Type B pancreatic cell (in vitro differentiated cells): ENCODE measurements at places on chromosomes 4 and X.

GRCh38 chr4:82818664-82819662, 20.4 kb upstream of the SCD5 start:
- DNase-seq, result no peak

DNA sequence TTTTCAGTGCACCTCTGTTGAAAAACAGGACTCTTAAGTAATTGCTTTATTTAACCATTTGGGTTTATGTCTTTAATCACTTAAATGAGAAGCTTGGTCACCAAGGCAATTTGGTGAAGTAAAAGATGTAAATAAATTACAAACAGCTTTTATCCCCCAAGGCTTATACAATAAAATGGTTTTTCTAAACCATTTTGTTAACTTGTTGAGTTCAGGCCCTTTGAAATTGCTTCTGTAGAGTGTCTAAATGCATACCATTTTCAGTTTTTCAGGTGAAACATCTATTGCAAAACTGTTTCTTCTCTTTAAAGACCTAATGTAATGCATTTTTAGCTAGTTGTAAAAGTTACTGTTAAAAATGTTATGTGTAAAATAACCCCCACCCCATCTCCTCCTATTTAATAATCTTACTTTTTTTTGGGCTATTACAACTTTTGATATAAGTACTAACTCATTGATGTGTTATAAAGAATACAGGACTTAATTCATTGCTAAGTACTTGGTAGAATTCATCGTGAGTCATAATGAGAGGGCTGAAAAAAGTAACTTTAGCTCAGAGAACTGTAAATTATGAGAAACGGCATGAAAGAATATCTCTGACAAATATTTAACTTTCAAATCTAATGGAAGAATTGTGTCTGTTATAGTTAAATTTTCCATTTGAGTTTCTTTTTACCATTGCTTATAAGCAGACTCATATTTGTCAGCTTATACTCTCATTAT, 4.5 kb downstream of the RAPGEF2 start:
- DNase-seq, result no peak

GRCh38 chr4:47662975-47663374, 174.9 kb downstream of the CORIN start:
- DNase-seq, result no peak

DNA sequence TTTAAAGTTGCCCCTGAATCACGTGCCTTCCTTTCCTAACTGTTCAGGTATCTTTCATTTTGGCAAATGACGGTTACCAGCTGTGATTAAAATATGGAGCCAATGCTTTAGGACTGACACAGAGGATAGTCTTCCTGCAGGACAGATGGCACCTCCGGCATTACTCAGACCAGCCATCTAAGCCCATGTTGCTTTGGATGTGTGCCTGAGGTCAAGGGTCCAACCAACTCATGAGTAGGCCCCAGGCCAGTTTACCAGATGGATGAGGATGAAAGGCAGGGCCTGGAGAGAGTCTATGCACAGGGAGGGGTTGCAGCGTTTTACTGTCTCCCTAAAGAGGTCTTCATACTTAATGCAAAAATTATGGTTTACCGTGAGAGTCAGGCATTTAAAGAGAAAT, 174.0 kb upstream of the GATB start:
- no peak for DNase-seq

DNA sequence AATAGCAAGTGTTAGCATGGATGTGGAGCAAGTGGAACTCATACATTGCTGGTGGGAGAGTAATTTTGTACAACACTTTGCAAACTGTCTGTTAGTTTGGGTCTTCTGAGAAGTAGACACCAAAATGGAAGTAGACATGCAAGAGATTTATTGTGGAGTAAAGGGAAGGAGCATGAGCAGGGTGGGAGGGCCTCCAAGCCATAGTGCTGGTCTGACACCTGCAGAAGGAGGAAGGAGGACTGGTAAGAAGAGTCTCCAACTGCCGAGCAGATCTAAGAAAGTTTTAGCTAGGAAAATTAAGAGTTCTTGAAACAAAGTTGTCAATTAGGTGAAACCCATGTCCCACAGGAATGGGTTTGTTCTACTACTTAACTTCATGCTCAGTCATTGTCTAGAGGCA, 64.0 kb upstream of the DDIT4L start:
- DNase-seq, result no peak

GRCh38 chrX:23901805-23902204, 5.9 kb downstream of the APOO start:
- DNase-seq, result no peak

DNA sequence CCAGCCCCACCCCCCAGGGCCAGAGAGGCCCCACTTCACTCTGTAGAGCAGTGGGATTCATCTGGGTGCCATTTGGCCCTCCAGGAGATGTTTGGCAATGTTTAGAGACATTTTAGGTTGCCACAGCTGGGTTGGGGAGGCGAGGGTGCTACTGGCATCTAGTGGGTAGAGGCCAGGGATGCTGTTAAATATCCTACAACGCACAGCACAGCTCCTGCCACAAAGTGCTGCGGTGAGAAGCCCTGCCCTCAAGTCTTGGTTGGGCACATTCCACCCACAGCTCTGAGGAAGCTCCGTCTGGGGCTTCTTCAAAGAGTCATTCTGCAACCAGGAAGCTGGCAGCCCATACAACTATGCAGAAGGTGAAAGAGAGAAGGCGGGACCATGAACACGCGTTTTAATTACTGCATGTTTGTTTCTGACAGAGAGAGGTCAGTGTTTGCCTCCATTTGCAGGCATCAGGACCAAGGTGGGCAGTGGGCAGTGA, 48.1 kb upstream of the FAM9C start:
- no peak for DNase-seq

- no peak for DNase-seq
Measured at GRCh38 chrX:134528960-134529359, 69.0 kb downstream of the HPRT1 start.

DNA sequence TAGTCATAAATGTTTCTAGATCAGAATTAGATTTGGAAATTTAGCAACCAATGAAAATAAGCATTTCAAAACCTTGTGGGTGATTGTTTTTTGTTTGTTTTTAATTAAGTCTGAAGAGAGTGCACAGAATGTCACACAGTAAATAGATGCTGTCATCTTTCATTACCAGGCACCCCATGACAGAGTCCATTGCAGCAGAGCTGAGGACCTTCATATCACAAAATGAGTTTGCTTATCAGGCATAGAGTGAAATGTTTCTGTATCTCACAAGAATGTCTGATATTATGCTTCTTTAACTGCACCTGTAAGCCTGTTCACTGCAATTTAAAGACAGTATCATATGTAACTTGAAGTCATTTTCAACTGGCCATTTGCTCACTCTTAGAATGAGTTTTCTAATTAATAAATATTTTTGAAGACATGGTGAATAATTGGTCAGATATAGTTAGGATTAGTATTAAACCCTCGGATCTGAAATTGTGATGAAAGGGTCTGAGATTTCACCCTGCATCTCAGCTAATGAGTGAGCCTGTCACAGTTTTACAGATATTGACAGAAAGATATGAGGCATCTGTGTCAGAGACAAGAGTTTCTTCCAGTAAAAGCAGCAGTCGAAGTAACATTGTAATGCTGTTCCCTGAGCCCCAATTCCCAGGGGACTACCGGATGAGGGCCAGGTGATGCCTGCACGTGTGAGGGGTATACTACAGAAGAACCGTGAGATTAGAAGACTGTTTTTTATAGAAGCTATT, 416.4 kb downstream of the CCSER1 start:
- no peak for DNase-seq

GRCh38 chr4:19823781-19824180, 427.9 kb upstream of the SLIT2 start:
- DNase-seq, result no peak

GRCh38 chr4:26056406-26056805, 142.4 kb downstream of the SMIM20 start:
- DNase-seq, result no peak

DNA sequence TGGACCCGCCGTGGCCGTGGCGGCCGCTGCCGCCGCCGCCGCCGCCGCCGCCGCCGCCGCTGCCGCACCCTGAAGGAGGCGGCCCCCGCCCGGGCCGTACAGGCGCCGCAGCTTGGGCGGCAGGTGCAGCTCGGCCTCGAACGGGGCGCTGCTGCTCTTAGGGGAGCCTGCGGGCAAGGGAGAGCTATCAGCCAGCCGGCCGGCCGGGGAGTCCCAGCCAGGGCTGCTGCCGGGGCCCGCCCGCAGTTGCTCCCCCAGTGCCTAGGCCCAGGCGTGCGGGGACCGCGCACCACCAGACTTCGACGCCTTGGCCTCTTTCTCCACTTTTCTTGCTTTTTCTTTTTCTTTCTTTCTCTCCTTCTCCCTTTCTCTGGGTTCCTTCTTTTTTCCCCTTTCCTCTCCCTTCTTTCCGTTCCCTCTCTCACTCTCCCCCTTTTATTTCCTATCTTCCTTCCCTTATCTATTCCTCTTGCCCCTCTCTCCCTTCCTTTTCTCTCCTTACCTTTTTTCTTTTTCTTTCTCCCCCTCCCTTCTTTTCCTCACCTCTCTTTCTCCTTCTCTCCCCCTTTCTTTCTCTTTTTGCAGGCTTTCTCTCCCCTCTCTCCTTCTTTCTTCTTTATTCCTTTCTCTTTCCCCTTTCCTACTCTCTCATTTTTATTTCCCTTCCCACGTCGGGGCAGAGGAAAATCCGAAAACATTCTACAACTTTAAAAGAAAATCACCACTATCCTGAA, 2.0 kb downstream of the ARX start:
- no peak for DNase-seq

- DNase-seq, result no peak
Measured at GRCh38 chrX:45710081-45710801, 509.6 kb upstream of the DIPK2B start.

DNA sequence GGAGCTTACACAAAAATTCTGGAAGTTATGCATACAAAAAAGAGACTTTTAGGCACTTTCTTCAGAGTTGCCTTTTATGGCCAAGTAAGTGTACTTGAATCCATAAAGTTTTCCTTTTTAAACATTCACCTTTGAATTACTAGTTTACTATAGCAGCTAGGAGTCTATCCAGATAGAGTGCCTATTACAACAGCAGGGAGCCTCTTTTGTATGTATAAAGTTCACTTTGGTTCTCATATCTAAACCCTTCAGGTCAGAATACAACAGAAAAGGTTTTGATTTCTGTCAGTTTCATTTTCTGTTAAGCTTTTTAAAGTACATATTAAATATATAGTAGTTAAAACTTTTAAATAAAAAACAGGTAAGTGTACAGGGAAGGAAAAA, 51.4 kb upstream of the IL13RA1 start:
- DNase-seq, result no peak

- no peak for DNase-seq
Measured at GRCh38 chr4:3788366-3788660, 22.1 kb downstream of the ADRA2C start.

- no peak for DNase-seq
Measured at GRCh38 chr4:182684796-182685195, 232.4 kb downstream of the DCTD start.

DNA sequence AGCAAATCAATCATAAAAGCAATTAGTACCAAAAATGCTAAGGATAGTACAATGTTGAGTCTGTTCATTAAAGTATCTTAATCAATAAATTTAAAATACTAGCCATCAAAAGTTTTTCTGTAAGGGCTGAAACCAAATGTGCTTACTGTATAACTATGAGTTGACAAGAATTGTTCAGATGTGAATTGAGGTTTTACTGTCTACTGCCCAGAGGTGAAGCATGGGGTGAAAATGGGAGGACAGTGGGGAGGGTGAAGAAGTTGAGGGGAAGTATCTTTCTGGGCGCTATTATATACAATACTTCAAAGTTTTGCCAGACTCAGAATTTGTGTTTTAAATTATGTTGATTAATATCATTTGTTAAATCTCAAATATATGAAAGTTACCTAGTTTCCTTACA, 4.1 kb upstream of the PPBP start:
- no peak for DNase-seq

DNA sequence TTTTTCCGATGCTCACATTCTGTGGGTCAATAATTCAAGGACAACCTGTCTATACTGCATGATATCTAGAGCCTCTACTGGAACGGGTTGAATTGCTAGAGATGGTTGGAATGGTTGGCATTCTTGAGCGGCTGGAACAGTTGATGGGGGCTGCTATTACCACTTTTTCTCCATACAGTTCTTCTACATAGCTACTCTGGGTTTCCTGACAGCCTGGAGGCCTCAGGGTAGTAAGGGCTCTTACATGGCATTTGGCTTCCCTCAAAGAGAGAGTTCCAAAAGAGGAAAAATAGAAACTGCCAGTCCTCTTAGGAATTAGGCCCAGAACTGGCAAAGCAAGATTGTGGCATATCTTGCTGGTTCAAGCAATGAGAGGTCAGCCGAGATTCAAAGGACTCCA, 53.1 kb downstream of the NAA11 start:
- DNase-seq, result no peak

GRCh38 chr4:45778514-45778913, 345.3 kb downstream of the GABRG1 start:
- DNase-seq, result no peak

DNA sequence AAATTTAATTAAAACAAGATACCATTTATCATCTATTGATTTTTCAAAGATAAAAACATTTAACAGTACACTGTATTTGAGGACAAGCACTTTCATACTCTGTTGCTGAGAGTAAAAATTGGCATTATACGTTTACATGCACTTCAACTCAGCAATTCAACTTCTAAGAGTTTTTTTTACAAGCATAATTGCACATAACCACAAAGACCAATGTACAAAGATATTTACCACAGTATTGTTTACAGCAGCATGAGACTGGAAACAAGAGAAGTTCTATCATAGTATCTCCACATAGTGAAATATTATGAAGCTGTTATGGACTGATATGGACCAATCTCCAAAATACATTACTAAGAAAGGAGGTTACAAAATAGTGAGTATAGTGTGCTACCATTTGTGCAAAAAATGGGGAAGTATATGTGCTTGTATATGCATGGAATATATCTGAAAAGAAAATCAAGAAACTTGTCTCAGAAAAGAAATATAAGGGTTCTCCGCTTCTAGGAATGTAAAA, 10.9 kb downstream of the GAB3 start:
- no peak for DNase-seq

DNA sequence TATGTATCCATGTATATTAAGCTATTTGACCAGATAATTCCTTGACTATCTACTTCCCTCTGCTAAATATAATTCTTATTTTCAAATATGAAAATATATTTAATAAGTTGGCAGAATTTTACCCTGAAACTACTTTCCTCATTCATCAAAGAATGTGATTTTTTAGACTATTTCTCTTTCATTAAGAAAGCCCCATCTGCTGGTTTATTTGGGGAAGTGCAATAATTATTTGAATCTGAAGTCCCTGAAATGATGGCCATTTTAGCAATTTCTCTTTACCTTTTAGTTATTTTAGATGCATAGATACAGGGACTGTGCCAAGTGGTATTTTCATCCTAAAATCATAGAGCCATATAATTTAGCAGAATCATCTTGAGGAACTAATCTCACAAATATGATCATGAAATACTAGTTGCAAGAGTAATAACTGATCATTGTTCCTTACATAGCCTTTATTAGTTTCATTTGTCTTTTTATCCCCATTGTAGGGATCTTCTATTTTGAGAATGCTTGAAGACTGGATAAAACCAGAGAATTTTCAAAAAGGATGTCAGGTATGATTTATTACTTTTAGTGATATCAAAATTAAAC, 39.0 kb downstream of the ENPEP start:
- DNase-seq, result no peak

GRCh38 chr4:42442601-42443000, 45.3 kb downstream of the SHISA3 start:
- no peak for DNase-seq
